Mesenteric fat pad (tissue), 1 donor: ENCODE measurements at places on chromosomes 4 and X. TPM values are rescaled to one million over a fixed set of nuclear protein-coding genes. Genes with fewer than 3 reads are reported as not detected.

DNA sequence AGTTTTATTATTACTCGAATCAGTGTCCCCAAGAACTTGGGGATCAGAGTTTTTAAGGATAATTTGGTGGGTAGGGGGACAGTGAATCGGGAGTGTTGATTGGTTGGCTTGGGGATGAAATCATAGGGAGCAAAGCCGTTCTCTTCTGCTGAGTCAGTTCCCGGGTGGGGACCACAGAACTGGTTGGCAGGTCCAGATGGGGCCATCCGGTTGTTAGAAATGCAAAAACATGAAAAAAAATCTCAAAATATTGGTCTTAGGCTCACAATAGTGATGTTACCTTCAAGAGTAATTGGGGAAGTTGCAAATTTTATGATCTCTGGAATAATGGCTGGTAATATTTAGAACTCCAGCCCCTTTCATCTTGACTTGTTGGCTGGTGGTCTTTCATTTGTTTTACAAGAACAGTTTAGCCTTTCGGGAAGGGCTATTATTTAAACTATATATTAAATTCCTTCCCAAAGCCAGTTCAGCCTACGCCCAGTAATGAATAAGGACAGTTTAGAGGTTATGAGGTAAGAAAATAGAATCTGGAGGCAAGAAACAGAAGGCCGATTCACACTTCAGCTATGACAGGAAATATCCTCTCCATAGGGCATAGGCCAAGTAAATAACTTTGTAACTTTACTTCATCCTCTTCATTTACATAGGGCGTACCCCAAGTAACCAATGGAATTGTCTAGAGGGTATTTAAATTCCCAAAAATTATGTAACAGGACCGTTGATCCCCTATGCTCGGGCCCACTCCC, 164.1 kb upstream of the STS start:
- DNase-seq: no peak

GRCh38 chr4:64489628-64490027, 80.4 kb upstream of the TECRL start:
- DNase-seq: no peak

GRCh38 chr4:63493265-63493664, 916.0 kb downstream of the TECRL start:
- DNase-seq: no peak

GRCh38 chr4:53592122-53592521, 836 bp upstream of the LNX1 start:
- no peak for DNase-seq

NHS gene
- total RNA-seq: 11.4 TPM

DNA sequence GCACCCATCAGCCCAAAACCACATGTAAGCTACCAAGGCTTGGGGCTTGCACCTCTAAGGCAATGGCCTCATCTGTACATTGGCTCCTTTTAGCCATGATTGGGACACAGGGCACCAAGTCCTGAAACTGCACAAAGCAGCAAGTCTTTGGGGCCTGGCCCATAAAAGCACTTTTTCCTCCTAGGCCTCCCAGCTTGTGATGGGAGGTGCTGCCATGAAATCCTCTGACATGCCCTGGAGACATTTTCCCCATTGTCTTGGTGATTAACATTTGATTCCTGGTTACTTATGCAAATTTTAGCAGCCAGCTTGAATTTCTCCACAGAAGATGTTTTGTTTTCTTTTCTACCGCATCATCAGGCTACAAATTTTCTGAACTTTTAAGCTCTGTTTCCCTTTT, 58.5 kb upstream of the PABPC4L start:
- no peak for DNase-seq

- no peak for DNase-seq
These were observed 72.8 kb downstream of the IRF2 start for GRCh38 chr4:184401397-184402171.

GRCh38 chrX:13043138-13043537, 1.3 kb downstream of the FAM9C start:
- no peak for DNase-seq

USP51 gene
- total RNA-seq: 1.1 TPM

LGI2 gene
- 6.1 TPM for total RNA-seq

DNA sequence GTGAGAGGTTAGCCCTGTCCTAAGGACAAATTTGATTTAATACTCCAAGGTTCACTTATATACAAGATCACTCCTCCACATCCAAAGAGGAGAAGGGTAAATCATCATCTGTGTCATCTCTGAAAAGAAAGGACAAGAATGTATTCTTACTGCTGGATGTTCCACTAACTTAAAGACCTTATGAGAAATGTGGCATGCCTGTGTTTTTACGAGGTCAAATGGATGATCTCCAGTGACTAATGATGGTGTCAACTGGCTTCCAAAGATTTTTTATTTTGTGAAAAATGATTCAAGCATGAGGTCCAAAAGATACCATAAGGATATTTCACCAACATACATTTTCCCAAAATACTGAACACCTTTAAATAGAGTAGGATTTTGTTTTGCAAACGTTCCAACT, 143.4 kb downstream of the PTCHD1 start:
- no peak for DNase-seq

DCAF12L2 gene
- total RNA-seq: not detected

GRCh38 chrX:95907081-95907480, 777.6 kb upstream of the DIAPH2 start:
- DNase-seq: no peak

UGT2A1 gene
- not detected for total RNA-seq

INPP4B gene
- 10.4 TPM for total RNA-seq

- DNase-seq: no peak
These were observed 207.2 kb downstream of the FGF13 start for GRCh38 chrX:138504273-138504672.

SLC6A14 gene
- total RNA-seq: not detected

- no peak for DNase-seq
These were observed 11.1 kb upstream of the TRAM1L1 start for GRCh38 chr4:117096462-117096861.
